NCI-H345 (cell line): ENCODE measurements at places on chromosomes 11 and 22.

GRCh38 chr11:104916442-104916841 is 18.2 kb upstream of the CASP12 start:
- no peak for DNase-seq

GRCh38 chr11:129295746-129296145 is 79.9 kb upstream of the BARX2 start:
- DNase-seq: no peak

- peak; percentile 4 for DNase-seq
Measured at GRCh38 chr11:83007909-83008580, 63.7 kb downstream of the RAB30 start.

DNA sequence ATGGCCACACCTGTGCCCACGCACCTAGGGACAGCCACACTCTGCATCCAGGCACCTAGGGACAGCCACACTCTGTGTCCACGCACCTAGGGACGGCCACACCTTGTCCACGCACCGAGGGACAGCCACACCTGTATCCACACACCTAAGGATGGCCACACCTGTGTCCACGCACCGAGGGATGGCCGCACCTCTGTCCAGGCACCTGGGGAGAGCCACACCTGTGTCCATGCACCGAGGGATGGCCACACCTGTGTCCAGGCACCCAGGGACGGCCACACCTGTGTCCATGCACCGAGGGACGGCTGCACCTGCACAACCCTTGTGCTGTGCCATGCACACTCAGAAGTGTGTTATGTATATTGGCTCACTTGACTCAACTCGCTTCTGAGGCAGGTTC is 10.8 kb downstream of the OVOL1 start:
- no peak for DNase-seq

DNA sequence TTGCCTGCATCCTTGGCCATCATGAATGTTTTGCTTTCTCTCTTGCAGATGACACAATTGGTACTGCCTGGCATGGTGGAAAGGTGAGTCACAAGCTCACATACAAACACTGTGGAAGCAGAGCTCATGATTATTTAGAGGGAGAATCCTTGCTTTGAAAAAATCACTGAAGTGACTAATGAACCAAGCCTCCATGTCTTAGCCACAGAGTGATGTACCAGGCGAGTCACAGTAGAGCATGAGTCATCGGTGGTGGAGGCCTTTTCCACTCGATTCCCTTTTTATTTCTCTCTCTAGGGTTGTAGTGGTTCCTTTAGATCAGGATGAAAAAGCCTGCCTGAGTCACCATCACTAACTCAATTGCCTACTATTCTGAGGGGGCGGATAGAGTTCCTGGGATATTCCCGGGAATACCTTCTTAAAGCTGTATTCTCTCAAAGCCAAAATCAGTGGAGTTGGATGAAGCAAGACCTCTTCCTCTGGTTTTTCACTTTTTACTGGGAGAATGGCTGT is 49.6 kb upstream of the ALKBH3 start:
- peak; percentile 5 for DNase-seq

DNA sequence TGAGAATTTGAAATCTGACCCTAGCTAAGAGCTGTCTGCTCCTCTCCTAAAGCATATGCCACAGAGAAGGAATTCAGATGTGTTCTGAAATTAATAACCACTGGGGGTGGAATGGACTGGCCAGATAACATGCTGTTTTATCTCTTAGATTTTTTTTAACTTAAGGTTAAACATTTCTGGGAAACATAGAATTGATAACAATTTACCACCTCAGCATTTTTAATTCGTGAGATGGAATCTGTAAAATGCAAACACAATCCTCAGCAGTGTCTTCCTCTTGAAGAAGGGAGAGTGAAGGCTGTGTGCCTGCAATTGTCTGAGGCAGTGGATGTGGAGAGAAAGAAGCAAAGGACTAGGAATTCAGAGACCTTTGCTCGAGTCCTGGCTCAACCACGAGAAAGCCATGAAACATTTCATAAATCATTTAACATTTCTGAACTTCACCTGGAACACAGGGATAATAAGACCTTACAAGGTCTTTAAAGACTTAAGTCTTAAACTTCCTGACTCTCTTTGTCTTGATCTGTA is at the start of gene SLC5A12:
Gene SLC5A12, minus strand, starts transcription at position 113 of the 528 bp plus-strand sequence. CDS start 346 bp downstream, outside the sequence.
- no peak for DNase-seq

DNA sequence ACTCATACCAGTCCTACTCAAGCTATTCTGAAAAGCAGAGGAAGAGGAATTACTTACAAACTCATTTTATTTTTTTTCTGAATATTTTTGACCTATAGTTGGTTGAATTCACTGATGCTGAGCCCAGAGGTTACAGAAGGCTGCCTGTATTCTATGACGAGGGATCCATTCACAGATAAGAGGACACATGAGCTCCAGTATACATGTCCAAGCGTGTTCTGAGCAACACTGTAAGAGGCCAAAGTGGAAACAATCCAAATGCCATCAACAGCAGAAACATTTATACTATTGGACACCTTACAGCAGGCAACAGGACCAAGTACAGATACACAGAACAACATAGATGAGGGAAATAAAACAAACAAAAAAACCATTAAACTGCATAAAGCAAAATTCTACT is 10.3 kb downstream of the KDM4E start:
- DNase-seq: peak; percentile 58

DNA sequence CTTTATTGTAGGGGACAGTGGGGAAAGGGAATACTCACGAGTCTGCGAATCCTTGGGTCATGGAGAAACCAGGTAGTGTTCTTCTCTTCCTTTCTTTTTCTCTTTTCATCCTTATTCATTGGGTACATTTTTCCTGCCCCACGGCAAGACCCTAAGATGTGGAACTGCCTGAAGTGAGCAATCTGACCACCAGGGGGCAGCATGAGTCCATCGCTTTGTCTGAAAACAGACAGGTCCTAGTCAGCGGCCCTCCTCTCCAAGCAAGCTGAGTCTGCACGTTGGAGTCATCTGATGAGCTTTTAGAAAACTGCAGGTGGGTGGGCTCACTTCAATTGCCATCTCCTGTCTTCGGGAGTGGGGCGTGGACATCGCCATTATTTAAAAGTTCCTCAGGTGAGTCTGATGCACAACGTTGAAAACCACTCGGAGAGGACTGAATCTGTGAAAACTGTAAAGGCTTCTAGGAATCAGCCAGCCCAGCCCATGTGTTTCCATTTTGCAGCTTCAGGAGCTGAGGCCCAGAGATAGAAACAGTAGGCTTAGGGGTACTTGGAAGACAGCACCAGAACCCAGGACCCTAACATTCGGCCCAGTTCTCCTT is 34.0 kb upstream of the FBXO3 start:
- DNase-seq: peak; percentile 86

- DNase-seq: no peak
Measured at GRCh38 chr22:19982991-19983578, 33.5 kb downstream of the ARVCF start.

DNA sequence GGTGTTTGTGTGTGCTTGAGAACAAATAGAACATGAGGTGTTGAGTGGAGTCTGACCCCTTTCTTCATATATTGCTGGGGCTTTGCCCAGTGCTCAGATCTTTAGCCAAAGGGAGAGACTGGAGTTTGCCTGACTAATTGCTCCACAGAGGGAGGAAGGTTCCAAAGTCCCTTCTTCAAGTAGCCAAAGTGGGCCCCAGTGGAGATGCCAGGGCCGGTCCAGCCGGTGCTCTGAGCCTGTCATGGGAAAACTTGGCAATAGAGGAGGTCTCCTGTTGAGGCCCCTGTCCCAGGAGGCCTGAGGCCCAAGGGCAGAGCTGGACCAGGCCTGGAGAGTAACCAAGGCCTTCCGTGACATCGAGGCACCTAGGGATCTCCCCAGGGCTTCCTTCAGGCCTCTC is 112.3 kb downstream of the DSCAML1 start:
- no peak for DNase-seq

- DNase-seq: no peak
Measured at GRCh38 chr11:65778901-65779668, 1.7 kb downstream of the AP5B1 start.

- no peak for DNase-seq
Measured at GRCh38 chr22:36822581-36822980, 5.7 kb upstream of the PVALB start.

GRCh38 chr11:68213135-68213515 is at the start of gene KMT5B:
Gene KMT5B, minus strand, starts transcription at chr11:68213296. Its CDS starts 23,220 bp downstream, at chr11:68190076.
- DNase-seq: peak; percentile 82

DNA sequence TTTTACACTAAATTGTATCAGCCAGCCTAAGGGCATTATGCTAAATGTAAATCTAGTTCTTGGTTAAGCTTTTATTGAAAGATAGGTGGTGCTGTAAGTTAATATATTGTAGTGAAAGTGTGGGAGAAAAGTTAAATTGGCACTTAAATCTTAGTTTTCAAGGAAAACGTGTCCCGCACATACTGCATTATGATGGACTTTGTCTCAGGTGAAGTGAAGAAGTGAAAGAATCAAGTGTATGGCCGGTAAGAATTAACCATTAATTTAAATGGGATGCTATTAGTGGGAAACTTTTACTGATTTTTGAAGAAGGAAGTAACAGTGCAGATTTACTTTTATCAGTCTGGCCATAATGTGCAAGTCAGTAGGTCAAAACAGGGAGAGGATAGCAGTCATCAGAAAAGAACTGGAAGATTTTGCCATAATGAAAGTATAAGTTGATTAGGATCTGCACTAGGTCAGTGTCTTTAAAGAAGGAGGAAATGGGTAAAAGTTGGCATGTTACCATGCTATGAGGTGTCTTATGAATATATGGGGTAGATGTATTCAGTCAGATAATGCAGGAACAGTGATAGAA is 81.6 kb downstream of the PDHX start:
- no peak for DNase-seq

DNA sequence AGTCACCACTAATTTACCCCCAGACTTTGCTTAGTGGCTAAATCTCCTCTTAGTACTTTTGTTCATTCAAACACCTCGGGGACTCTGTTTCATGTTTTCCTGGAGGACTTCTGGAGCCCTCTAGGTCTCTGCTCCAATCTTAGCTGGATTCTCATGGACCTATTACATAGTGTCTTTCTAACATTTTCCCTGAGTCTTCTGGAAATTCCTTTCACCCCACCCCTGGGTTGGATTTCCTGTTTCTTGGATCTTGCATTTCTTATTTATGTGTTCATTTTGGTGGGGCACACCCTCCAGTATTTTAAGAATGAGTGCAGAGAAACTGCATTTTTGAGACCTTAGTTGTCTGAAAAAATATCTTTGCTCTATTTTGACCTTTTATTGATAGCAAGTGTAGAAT is 220.1 kb downstream of the BLID start:
- no peak for DNase-seq

DNA sequence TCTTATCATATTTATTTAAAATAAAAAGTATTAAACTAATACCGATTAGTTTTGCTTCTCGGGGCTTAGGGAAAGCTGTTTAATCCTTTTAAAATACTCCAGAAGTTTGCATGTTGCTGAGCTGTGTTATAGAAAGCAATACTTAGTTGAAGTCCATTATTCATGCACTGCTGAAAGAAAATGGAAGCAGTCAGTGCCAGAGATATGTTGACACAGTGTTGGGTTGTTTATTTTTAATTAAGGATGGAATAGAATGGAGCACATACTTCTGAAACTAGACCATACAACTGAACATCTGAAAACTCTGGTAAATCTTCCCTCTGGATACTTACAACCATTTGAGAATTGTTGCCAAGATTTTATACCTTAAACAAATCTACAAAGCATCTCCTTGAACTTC is 282.7 kb upstream of the CCDC179 start:
- peak; percentile 29 for DNase-seq
